RWPE1 (cell line): ENCODE measurements at places on chromosomes 4 and X.

DNA sequence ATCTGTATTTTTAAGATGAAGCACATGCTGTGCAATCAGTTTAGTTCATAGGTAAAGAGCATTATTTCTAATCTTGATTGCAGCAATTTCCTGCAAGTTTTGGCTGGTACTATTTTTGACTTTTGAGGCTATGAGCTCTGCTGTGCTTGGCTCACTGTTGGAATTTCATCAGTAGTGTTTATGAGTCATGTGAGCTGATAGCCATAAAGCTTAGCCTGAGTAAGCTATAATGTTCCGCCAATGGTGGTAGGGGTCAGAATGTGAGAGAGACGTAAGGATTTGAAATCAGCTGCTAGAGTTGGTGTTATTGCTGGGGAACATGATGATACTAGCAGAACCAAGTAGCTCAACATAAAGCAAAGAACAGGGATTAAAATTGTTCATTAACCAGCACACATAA is 590.9 kb upstream of the GNPDA2 start:
- peak; percentile 4 for DNase-seq

- DNase-seq: no peak
Measured at GRCh38 chrX:25007059-25008053, 8.4 kb downstream of the ARX start.

GRCh38 chr4:777520-778262 is 48.2 kb downstream of the CPLX1 start:
- DNase-seq: no peak

DNA sequence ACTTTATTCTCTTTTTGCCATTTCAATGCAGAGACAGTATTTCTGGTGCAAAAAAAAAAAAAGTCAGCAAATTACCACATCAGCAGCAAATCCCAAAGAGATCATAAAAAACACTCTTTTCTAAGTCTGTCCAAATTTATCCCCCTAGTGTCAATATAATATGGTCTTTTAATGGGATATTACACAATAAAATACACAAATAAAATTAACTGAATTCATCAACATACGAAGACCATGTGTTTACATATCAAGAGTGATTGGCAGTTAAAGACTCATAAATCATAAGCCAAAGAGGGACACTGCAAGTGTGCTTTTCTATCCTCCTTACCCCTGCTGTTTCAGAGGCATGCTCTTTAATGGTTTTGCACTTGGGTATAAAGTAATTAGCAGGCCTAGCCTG is 340.2 kb upstream of the DKK2 start:
- DNase-seq: no peak

DNA sequence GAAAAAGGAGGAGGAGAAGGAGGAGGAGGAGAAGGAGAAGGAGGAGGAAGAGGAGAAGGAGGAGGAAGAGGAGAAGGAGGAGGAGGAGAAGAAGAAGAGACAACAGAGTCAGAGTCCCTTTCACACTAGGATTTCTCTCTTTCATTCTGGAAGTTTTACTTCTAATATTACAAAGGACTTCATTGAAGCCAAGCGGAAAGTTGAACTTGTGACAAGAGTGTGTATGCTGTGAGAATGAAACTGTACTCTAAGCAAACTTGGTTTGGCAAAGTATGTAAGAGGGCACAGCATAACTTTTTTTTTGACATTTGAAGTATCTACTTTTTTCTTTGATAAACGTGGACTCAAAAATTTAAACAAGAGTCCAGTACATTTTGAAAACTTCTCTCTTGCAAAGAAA is 48.0 kb downstream of the CXCL8 start:
- no peak for DNase-seq
